ENCODE measurements at places on chromosomes 2 and 18.

DNA sequence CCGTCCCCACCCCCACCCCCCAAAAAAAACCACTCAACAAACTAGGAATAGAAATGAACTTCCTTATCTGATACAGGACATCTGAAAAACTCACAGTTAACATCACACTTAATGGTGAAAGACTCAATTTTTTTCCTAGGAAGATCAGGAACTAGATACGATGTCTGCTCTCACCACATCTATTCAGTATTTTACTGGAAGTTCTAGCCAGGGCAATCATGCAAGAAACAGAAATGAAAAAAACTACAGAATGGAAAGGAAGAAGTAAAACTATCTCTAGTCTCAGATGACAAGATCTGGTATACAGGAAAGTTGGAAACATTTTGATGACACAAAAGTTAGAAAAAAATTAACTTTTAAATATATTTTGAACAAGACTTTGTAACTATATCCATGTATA, 114.4 kb upstream of the FZD5 start:
- no peak for DNase-seq

GRCh38 chr2:158695305-158695704, 99.8 kb upstream of the DAPL1 start:
- no peak for DNase-seq

GRCh38 chr18:29248805-29249204, 1071.9 kb upstream of the CDH2 start:
- DNase-seq, result no peak

- no peak for DNase-seq
These were observed 61.6 kb downstream of the SOWAHC start for GRCh38 chr2:109675666-109676345.

GRCh38 chr18:76996429-76996828, 136.2 kb downstream of the MBP start:
- no peak for DNase-seq

GRCh38 chr18:44849361-44849760, 168.7 kb downstream of the SETBP1 start:
- DNase-seq, result no peak

DNA sequence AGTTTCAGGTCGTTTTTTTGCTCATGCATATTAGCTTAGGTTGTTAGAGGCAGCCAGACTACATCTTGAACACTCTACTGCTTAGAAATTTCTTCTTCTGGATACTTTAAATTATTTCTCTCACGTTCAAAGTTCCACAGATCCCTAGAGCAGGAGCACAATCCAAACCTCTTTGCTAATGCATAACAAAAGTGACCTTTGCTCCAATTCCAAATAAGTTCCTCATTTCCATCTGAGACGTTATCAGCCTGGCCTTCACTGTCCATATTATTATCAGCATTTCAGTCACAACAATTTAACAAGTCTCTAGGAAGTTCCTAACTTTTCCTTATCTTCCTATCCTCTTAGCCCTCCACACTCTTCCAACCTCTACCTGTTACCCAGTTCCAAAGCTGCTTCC, 50.4 kb upstream of the ERMN start:
- DNase-seq, result no peak

DNA sequence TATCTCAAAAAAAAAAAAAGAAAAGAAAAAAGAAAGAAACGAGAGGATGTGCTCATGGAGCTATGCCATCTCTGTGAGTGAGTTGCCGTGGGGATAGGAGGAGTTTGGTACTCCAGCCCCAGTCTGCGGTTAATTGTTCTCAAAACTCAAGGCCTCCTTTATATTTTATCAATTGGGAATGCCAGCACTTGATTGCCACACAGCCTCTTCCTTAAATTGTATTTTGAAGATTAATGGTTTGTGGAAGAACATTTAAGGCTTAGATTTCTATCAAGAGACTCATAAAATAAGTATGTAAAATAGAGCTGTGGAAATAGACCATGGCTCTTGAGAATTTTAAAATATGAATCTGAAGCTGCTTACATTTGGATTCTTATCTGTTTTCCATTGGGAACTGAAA, 29.8 kb downstream of the KCNE4 start:
- DNase-seq, result no peak

- DNase-seq, result no peak
These were observed 55.0 kb upstream of the CTDP1 start for GRCh38 chr18:79624356-79625170.

DNA sequence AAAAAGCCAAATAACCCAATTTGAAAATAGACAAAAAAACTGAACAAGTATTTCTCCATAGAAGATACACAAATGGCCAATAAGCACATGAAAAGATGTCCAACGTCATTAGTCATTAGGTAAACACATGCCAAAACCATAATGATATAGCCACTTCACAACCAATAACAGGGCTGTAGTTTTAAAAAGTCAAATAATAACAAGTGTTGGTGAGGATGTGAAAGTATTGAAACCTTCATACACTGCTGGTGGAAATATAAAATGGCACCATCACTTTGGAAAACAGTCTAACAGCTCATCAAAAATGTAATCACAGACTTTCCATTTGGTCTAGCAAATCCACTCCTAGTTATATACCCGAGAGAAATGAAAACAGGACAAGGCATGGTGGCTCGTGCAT, 144.2 kb upstream of the CYP1B1 start:
- no peak for DNase-seq

- no peak for DNase-seq
These were observed 10.2 kb downstream of the ACKR3 start for GRCh38 chr2:236579746-236580315.

- DNase-seq, result no peak
These were observed 65.1 kb upstream of the DAPL1 start for GRCh38 chr2:158729873-158730620.

DNA sequence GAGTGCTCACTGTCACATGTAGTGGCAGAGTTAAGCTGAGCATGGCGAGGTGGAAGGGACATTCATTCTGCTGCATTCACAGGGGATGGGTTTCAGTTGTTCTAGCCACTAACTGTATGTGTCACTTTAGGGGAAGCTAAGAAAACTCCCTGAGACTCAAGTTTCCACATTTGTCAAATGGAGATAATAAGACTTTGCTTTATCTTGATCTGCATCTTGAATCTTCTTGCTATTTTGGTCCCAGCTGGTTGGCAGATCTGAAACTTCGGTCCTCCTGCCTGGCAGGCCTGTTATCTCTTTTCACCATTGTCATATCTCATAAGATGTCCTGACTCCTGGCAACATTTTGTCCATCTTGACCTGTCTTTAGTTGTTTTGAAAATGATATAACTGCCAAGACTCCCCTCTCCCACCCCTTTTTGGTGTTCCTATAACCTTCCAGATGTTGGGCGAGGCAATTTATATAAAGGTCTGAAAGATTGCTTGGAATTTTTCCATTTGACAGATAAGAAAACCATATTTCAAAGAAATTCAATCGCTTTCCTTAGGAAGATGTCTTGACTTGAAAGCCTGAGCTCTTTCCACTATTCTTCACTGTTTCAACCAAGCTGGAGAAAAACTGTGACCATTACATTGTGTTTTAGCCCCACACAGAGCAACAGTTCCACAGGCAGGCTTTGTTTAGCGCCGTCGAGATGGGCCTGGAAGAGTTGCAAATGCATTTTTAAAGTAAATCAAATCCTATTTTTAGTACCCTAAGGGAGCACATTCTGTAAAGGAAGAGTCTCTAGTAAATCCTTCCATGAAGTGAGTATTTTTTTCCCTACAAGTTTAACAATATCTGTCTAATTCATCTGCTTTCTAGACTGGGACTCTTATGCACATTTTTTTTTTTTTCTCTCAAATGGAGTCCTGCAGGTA, 33.4 kb downstream of the MYCN start:
- DNase-seq, result no peak

DNA sequence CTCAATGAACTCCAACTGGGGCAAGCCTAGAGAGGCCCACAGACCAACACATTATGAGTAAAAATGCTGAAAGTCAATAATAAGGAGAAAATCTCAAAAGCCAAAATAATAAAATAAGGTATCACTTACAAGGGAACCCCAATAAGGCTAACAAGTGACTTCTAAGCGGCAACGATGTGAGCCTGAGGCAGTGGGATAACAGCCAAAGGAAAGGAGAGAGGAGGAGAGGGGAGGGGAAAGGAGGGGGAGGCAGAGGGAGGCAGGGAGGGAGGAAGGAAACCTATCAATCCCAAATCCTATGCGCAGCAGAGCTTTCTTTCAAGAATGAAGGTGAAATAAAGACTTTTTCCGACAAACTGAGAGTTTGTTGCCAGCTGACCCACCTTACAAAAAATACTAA, 6.0 kb upstream of the NFATC1 start:
- DNase-seq, result no peak

DNA sequence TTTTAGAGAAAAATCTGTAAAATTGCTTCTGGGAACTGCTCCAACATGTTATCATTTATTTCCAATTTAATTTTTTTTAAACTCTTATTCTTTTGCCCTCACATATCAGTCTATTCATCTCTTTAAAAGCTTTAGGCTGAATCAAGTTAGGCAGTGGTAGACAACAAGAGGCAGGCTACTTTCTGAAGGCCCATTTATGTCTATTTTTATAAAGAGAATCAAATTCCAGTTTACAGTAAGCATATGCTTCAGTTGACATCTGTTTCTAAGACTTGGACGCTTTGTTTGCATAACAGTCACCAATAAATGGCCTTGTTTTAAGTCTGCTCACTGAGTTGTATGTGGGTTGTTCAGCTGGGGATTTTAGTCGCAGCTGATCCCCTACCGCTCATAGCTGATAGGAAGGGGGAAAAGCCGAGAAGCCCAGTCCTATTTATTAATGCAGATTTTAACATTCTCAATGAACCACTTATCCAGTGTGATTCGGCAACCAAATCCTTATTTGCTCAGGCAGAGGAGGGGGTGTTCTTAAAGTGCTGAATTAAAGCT, 260.4 kb upstream of the SIX3 start:
- no peak for DNase-seq

- DNase-seq, result no peak
These were observed 390.1 kb upstream of the TRIB2 start for GRCh38 chr2:12326449-12327190.

DNA sequence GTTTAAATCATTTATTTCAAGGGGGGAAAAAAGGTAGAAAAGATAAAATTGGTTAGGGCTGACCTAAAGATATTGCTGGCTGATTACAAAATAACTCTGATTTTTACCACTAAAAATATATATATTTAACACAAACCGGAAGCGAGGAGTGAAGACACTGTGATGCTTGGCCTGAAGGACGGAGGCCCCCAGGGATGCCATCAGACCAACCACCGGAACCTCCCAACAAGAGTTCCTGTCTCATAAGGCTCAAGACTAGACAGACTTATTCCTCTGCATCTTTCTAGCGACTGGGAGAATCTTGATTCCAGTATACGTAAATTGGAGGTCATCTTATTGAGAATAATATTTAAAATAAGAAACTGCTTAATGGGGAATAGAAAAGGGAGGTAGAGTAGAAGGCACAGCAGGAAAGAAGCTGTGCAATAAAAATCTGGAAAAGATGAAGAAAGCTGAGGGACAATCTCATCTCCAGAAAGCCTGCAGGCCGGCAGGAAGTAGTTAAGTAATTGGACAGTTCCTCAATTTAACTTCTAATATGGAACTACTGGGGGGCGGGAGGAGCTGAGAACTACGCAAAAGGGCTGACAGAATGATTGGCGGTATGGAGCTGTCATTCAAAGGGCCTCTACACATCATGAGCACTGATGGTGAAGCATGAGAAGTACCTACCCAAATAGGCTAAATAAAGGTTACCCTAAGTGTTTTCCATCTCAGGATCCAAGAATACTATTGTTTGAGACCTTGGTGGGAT, 91.1 kb downstream of the DTNB start:
- DNase-seq, result no peak

GRCh38 chr2:189578272-189578950, 2.2 kb downstream of the SLC40A1 start:
- no peak for DNase-seq

DNA sequence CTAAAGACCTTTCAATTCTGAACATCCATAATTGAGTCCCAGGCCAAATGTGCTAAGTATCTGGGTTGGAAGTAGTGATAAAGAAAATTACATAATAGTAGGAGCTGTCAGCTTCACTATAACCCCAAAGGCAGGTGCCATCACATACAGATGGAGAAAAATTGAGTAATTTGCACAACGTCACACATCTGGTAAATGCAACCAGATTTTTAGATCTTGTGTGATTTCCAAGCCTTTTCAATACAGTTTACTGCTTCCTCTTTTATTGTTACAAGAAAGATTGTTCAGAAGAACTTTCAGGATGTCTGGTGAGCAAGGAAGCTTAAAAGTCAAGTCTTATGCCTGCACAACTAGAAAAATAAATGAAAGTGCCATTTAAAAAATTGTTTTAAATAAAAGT, 62.3 kb downstream of the UBE2E3 start:
- DNase-seq, result no peak

- DNase-seq, result no peak
These were observed 29.3 kb upstream of the CEP68 start for GRCh38 chr2:65026704-65027464.

DNA sequence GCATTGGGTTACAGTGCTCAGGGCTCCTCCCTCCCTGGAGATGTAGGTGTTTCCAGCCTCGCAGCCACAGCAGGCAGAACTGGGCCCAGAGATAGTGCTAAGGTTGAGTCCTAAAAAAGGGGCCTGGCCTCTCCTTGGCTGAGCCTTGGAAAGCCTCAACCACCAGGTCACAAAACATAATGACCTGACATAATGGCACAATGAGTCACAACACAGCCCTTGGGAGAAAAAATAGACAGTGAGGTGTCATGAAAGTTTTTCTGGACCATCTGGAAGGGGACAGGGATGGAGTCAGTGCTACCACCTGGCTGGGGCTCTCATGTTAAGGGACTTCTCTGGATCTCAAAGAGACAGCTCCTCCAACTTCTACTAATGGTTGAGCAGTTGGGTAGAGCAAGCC, 92.4 kb upstream of the LCLAT1 start:
- no peak for DNase-seq

GRCh38 chr2:241190291-241190981, 2.0 kb downstream of the ANO7 start:
- DNase-seq, result no peak

- no peak for DNase-seq
These were observed at the start of gene CCDC68 for GRCh38 chr18:54958704-54959625. CCDC68 (minus strand) TSS chr18:54959461; CDS start chr18:54942791, 16,670 bp downstream.

DNA sequence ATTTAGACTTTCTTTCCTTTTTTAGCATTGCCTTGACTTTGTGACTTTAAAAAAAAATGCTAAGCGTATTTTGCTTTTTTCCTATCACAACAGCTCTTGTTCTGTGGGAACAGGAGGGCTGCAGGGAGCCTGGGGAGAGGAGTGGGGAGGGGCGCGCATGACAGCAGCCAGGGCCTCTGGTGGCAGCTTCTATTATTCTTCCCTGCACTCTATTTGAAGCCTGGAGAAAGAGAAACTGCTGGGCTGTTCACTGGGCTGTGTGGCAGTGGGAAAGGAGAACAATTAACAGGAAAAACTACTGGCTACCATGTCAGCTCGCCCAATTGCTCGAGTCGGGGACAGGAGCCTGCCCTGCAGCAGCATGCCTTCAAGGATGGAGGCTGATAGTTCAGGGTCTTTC, 119.0 kb upstream of the ZBTB14 start:
- no peak for DNase-seq

GRCh38 chr2:235032949-235033348, 81.1 kb downstream of the SH3BP4 start:
- DNase-seq, result no peak

GRCh38 chr18:9477509-9477908, 2.2 kb downstream of the RALBP1 start:
- DNase-seq, result no peak

Measured in D721Med (cell line).